ENCODE measurements at places on chromosomes 7 and 10.

DNA sequence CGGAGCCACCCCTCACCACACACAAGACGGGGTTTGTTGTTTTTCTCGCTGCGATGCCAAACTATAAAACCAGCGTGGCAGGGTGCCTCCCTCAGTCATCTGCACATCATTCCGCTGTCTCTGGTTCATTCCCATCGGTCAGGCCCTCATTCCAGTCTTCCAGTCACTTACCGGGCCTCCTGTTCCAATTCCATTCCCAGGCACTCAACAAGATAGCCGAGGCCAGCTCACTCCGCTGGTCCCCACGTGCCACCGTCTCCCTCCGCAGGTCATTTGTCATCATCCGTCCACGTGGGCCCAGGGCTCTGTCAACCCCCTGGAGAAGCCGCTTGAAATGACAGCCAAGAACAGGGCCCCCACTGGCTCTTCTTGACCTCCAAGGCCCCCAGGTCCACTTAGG lies 6.1 kb upstream of the TMEM184A start:
- DNase-seq: no peak

DNA sequence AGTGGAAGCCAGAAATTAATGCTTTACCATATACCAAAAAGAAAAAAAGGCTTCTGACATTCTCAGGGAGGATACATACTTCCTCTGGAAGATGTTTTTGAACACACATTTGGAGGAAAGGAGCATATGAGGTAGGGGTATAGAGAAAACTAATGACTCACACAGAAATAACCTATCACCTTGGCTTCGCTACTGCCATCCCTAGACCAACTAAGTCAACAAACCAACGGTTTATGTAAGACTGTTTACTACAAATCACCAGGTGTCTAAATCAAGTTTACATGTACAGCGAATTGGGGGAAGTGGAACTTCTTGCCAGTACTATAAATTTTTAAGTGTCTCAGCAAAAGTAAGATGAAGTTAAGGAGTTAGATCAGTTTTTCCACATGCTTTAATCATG lies 96.9 kb downstream of the NT5C2 start:
- no peak for DNase-seq

DNA sequence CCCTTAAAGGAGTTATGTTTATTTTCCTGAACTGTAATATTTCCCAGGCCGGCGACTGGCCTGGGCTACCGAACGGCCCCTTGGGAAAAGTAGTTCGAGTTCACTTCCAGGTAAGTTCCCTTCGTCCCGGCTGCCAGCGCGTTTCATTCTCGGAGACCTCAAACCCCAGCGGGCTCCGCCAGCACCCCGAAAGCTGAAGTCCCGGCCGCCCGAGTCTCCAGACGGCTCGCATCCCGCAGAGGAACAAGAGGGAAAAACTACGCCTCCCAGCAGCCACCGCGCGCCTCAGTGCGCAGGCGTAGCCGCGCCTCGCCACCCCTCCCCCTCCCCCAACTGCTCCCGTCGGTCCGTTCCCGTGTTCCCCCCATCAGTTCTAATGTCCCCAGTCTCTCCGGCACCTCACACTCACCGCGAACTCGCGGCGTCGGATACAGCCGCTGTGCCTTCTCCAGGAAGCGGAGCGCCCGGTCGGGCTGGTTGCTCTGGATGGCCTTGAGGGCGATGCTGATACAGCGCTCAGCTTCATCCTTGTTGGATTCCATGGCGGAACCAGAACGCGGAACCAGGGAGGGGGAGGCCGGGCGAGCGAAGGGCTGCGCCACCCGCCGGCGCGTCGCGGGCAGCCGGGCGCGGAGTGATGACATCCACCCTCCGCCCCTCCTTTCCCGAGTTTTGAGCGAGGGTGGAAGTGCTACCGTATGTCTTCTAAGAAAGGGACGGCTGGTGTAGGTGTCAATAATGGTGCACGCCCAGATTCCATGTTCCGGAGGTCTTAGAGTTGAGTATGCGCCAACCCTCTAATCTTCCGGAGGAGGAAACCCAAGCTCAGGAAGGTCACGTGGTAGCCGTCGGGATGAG lies at the start of gene DNAJB12:
Gene DNAJB12 (minus strand): TSS at position 564 of the 858 bp plus-strand sequence. CDS start 22 bp downstream, at position 542.
- peak; percentile 80 for DNase-seq

DNA sequence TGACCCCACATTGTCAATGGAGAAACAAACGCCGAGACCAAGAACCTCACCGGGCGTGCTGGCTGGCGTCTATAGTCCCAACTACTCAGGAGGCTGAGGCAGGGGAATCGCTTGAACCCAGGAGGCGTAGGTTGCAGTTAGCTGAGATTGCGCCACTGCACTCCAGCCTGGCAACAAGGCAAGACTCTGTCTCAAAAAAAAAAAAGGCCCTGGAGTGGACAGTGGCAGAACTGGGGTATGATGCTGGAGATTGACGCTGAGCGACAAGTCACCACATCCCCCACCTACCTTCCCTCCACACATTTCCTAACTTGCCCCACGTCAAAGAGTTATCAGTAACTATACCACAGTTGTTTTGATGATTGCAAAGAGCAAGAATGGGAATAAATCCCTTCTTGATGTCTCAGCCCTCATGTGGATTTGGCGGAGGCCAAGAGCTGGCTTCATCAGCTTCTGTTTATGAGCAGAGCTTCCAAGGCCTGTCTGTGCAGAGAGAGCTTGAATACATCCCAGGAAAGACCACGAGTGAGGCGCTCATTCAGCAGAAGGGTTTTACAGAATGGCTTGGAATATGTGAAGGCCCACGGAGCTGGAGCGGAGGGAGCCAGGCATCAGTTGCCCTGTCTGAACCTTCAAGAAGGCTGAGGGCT lies 28.0 kb upstream of the TNS3 start:
- DNase-seq: no peak

GRCh38 chr10:43689955-43690771 lies 41.5 kb upstream of the ZNF32 start:
- peak; percentile 43 for DNase-seq

DNA sequence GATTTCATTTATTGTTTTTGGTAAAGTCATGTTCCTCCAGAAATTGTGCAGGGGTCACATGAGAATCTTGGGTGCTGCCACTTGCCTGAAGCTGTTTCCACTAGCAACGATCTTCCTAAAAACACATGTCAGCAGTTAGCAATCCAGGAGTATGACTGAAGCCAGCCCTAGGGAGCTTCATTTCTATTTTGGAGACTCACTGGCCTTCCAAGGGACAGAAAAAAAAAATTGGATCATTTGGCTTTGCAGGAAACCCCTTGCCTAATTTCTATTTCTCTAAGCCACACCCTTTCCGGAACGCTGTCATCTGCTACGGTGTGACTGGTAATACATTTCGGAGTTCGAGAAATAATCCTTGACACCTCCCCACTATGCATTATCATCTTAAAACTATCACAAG lies 204.7 kb downstream of the TAX1BP1 start:
- no peak for DNase-seq

DNA sequence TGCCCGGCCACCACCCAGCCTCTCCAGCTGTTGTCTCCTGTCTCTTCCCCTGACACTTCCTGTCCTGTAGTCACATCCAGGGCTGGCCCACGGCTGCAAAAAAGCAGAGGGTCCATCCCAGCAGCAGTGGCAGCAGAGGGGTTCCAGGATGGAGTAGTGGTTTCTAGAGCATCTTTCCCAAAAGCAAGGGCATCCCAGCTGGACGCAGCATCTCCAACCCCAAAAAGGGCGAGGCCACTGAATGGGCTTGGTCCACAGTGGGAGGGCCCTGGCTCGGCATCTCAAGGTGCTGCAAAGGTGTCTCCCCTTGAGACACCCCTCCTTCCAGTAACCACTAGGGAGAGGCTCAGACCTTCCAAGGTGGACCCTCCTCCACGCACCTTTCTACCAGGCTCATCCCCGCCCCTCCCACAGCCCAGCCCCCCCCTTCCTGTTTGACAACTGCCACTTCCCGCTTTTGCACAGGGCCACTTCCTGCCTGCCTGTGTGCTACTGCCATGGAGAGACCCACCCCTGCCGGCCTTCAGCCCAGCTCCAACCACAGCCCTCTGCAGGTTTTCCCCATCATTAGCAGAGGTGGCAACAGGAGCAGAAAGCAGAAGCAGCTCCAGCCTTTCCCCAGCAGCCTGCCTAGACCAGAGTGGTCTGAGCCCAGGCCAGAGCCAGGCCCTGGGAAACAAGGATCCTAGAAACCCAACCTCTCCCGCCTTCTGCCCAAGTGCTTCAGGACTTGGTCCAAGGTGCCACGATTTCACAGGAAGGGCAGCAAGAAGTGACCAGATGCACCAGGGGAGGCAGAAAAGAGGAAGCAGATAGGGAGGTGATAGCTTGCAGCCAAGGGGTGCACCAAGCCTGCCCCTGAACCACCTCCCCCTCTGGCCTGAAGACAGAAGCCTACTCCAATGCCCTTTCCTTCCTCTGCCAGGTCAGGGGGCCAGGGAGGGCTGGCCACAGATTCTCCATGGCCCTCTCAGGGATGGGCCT lies 8.6 kb downstream of the CAMK2G start:
- DNase-seq: no peak

GRCh38 chr7:47411281-47411869 lies 170.5 kb downstream of the TNS3 start:
- no peak for DNase-seq

- no peak for DNase-seq
Measured at GRCh38 chr10:58776568-58777318, 264.1 kb downstream of the BICC1 start.

GRCh38 chr10:96556003-96556402 lies 30.8 kb downstream of the TM9SF3 start:
- DNase-seq: no peak

GRCh38 chr7:68125168-68125567 lies 1128.5 kb downstream of the TYW1 start:
- DNase-seq: no peak

DNA sequence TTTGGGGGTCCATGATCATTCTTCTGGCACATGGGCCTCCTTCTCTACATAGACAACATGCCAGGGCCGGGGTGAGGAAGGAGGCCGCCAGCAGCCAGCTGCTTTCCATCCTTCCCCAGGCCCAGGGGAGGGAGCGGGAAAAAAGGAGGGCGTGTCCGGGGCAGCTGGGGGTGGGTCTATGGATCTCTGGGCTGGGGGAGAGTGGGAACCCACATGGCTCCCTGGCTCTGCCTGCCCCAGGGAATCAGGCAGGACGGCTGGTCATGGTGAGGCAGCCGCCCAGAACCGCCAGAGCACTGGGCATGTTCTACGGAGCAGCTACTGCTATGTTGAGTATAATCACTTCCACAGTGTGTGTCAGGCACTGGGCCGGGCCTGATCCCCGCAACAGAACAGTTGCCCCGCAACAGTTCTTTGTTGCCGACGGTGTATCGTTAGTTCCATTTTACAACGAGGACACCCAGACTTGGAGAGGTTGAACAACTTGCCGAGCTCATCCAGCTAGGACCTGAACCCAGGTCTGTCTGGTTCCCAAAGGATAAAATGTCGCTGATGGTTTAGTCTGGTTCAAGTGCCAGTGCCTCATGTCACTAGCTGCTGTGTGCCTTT lies 6.4 kb upstream of the IRF5 start:
- no peak for DNase-seq

- DNase-seq: no peak
Measured at GRCh38 chr7:1233333-1234048, 819 bp downstream of the UNCX start.

- no peak for DNase-seq
Measured at GRCh38 chr10:70912556-70912955, 24.2 kb upstream of the PCBD1 start.

DNA sequence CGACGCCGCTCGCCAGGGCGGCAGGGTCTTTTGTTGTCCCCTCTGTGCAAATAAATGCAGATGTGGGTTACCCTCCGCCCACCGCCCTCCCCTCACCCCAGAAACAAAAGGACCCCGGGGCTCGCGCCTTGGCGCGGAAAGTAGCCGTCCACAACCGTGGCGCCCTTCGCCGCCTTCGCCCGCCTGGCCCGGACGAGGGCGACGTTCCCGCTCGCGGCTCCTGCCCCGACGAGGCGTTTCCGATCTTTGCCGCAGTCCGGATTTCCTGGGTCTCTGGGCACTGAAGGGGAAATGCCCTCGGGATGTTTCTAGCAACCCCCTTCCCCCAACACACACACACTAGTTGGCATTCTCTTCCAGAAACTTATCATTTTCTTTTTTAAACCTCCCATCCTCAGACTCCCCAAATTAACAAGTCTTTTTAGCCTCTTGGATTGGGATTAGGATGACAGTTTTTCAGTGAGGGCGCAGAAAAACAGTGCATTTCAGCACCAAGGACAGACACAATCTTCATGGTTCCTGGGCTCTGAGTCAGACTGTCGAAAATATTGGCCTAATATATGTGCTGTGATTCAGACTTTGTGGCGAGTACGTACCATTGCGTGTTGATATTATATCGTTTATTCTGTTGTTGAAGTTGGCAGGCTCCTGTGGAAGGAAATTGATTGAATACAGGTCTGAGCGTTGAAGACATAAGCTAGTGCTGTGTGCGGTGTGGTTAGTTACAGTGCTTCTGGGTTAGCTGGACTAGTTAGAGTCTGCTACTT lies 771 bp downstream of the PHYHIPL start:
- DNase-seq: peak; percentile 38

GRCh38 chr7:112763996-112764395 lies 26.2 kb downstream of the TMEM168 start:
- DNase-seq: no peak

DNA sequence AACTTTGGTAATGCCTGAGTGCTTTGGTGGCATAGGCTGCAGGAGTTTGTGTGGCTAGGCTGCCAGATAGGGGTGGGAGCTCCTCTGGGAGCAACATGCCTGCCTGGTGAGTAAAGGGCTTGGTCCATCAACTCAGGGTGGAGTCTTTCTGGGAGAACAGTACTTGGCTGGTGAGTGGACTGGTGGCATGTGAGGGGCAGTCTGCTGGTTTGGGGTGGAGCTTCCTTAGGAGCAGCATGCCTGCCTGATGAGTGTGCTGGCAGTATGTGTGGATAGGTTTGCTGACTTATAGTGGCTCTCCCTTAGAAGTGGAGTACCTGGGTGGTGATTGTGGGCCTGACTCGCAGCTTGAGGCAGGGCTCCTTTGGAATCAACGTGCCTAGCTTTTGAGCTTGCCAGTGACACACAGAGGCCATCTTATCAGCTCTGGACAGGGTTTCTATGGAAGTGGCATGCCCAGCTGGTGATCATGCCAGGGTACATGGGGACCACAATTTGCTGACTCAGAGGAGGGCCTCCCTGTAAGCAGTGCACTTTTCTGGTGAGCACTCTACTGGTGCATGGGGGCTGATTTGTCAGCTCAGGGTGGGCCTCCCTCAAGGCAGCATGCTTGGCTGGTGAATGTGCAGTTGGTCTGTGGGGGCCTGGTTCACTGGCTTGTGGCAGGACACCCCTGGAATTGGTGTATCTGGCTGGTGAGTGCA lies 35.0 kb upstream of the SRI start:
- no peak for DNase-seq

DNA sequence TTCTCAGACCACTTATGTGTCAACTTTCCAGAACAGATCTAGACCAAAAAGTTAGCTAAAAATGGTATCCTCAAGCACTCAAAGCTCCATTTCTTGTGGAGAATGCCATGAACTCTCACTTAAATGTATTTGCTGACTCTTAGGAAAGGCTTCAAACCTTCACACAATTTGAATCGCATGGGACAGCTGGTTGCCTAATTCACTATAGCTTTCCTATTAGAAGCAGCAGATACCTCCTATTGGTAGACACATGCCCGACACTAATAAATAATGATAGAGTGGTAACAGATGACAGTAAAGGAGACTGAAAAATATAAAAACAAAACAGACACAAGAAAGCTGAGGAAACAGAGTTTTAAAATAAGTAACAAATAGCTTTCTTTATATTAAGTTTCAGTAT lies 818.5 kb downstream of the XPNPEP1 start:
- DNase-seq: no peak
